ENCODE measurements at places on chromosomes 2 and 18.

- no peak for DNase-seq
Measured at GRCh38 chr18:11909591-11910026, 1.5 kb upstream of the MPPE1 start.

- DNase-seq: no peak
Measured at GRCh38 chr2:105773568-105773967, 28.9 kb downstream of the NCK2 start.

GRCh38 chr18:14974576-14974975 is 226.6 kb downstream of the ANKRD30B start:
- DNase-seq: no peak

DNA sequence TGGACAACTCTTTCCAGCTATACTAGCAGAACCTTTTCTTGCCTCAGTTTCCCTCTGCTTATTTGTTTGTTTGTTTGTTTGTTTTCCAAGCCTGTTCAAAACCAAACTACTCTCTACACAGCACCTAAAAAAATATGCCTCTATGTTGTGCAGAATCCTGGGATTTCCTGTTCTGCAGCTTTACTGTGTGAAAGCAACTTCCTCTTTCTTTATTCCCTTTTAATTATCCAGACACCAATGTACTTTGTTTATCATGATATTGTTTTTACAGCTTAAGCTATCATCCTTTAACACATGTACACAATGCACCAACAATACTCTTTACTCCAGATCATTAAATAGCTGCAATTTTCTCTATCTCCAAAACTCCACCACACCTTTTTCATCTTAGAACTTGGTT is 259.5 kb downstream of the EPHA4 start:
- no peak for DNase-seq

- no peak for DNase-seq
Measured at GRCh38 chr2:164766216-164766953, 75.2 kb downstream of the COBLL1 start.

DNA sequence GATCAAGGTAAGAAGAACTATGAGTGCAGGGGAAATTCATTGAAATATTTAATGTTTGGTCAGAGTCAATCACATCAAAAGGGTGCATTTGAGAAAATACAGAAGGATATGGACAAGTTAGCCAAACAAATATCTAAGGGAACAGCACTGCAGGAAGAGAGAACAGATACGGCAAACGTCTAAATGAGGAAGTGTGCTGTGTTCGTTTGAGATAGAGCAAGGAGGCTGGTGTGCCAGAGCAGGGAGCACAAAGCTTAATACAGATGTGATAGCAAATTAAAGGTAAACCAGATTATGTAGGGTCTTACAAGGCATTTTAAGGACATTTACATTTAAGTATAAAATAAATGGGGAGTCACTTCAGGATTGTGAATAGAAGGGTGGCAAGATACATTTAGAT is 241.3 kb upstream of the ZNF804A start:
- DNase-seq: no peak

GRCh38 chr2:109174214-109174613 is 45.2 kb downstream of the SH3RF3 start:
- DNase-seq: no peak

DNA sequence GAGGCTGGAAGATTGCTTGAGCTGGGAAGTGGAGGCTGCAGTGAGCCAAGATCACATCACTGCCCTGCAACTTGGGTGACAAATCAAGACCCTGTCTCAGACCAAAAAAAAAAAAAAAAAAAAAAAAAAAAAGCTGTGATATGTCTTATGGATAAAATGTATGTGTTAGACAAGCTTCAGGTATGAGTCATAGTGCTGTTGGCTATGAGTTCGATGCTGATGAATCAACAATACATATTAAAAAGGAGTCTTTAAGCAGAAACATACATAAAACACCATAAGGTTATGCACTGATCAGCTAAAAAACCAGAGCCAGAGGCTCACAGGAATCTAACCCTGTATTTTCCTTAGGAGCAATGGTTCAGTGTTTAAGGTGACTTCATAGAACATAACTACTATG is 332.3 kb downstream of the NCKAP5 start:
- no peak for DNase-seq
